Endodermal cell (in vitro differentiated cells): ENCODE measurements at places on chromosomes 12 and 14.
A peak's percentile ranks its signal among the peaks of the same experiment; 100 is the strongest.

DNA sequence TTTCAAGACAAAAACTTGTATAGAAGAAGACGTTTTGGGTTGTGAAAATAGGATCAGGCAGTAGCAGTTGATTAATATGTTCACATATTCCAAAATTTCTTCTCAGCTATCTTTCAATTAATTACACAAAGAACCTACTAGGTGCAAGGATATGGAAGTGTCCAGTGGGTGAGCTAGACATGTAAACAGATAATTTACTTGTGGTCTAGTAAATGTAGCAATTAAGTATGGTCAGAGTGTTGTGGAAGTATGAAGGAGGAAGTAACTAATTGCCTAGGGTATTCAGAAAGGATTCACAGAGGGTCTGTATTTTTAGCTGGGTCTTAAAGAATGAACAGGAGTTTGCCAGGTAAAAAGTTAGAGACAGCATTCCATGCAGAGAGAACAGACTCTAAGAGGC, 5.9 kb downstream of the GOLGA5 start:
- DNase-seq = no peak

- DNase-seq = no peak
Observed at GRCh38 chr12:10211101-10211939, 1.4 kb upstream of the GABARAPL1 start.

GRCh38 chr14:91282954-91283645, 38.6 kb upstream of the GPR68 start:
- DNase-seq = no peak

DNA sequence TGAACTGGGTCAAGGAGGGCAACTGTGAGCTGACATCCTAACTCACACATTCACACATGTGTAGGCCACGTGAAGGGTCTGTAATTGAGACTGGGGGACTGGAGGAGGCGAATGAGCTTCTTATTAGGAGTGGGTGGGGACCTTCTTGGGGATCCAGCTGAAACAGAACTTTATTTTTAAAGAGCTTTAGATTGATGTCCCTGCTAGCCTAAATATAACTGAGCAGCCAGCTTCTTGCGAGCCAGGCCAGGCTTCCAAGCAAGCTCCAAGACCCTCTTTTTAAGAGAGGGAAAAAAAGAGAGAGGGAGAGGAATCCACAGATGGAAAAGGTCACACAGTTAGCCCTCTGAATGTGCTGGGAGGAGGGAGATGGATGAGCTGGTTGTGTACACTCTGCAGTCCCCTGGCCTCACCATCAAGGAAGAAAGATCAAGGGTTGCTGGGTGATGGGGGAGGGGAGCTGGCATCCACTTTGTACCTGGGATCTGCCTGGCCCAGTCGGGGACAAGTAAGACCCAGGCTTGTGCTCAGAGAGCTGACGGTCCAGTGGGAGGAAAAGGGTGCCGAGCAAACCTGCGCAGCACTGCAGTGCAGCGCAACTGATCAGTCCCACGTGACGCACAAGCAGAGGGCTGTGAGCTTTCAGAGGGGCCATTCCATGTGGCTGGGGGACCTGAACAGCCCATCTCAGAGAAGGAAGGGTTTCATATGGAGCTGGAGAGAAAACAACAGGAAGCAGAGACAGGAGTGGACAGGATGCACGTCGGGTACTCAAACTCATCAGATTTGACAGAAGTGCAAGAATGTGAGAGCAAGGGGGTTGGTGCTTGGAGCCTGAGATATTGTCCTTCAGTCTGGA, 154.5 kb downstream of the ZFP36L1 start:
- peak; percentile 33 for DNase-seq

GRCh38 chr14:103033681-103034096, 23.7 kb downstream of the CDC42BPB start:
- no peak for DNase-seq

- DNase-seq = peak; percentile 66
Observed at GRCh38 chr12:6539707-6540134, 5.4 kb downstream of the GAPDH start.

DNA sequence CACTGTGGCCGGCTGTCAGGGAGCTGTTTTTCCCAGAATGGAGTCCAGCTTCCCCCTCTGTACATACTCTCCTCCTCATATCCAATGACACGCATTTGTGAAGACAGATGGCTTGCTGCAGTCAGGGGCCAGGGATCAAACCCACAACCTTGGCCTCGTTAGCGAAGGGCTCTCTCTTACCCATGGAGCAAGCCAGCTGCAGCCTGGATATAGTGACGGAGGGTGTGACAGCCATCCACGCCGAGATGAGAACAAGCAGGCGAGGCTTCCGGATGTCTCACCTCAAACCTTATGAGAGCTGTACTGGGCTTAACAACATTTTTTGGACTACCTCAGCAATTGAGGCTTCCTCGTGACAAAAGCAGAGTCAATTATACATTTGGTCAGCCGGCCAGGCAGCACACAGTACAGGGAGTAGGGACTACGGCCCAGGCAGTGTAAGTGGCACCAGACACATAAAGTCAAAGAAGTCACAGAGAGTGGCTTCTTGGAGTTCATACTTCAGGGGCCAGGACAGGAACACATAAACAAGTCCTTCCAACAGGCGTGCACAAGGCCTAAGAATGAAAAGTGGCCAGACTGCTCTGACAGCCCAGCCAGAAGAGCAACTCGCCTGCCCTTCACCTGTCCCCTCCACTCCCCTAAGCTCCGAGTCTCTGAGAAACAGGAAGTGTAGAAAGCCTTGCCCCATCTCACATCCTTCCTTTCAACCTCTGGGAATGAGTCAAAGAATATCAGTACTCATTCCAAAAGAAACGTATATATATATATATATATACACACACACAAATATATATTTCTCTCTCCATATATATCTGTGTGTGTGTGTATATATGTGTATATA, 115.1 kb downstream of the TTC7B start:
- DNase-seq = no peak

GRCh38 chr14:99363616-99364290, 91.8 kb upstream of the BCL11B start:
- peak; percentile 70 for DNase-seq

- no peak for DNase-seq
Observed at GRCh38 chr14:100967930-100968329, 64.4 kb upstream of the RTL1 start.

GRCh38 chr12:83322809-83323208, 636.1 kb downstream of the TMTC2 start:
- no peak for DNase-seq

DNA sequence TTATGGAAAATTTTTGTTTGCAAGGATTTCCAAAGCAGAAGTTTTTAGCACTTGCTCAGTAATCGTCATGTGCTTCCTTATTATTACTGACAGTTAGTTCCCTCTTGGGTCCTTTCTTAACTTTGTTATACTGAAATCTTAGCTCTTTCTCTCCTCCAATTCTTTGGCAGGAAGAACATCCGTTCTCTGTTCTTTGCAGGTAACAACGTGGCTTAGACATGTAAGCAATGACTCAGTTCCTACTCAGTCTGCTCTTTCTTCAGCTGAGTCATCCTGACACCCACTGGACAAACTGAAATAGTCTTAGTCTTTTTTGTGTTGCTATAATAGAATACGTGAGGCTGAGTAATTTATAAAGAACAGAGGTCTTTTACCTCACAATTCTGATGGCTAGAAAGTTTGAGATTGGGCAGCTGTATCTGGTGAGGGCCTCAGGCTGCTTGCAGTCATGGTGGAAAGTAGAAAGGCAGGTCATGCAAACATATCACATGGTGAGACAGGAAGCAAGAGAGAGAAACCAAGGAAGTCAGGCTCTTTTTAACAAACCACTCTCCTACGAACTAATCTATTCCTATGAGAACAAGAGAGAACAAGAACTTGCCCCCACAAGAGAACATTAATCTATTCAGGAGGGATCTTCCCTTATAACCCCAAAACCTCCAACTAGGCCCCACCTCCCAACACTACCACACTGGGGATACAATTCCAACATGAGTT, 49.2 kb downstream of the TESPA1 start:
- no peak for DNase-seq

- DNase-seq = no peak
Observed at GRCh38 chr14:63857466-63858030, 4.7 kb downstream of the SYNE2 start.

DNA sequence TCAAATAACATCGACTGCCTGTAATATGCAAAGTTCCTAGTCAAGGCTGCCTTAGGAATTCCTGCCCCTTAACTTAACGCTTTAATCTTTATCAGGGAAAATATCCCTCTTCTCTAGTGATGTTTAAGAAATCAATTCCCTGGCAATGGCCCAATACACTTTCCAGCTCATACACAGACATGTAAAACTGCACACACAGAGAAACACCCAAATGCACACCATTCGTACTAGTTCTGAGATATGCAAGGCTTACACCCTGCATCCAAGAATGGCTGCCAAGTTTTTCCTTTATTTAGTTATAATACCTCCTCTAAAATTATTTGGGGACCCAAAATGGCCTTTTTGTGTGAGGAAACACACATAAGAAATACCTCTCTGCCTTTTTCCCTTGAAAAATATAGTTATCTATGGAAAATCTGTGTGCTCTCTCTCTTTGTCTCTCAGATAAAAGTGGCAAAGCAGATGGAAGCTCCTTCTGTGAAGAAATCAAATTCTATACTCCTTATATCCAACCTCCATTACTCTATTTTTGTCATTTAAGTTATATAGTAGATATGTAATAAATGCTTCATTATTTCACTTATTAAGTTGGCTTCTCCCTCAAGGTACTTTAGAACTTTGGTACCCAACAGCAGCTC, 120.0 kb upstream of the MDM1 start:
- no peak for DNase-seq

- no peak for DNase-seq
Observed at GRCh38 chr14:72026536-72026935, 94.3 kb downstream of the RGS6 start.

- no peak for DNase-seq
Observed at GRCh38 chr12:44531320-44531971, 344.7 kb downstream of the NELL2 start.

- DNase-seq = no peak
Observed at GRCh38 chr12:12380949-12381593, 24.2 kb downstream of the BORCS5 start.

DNA sequence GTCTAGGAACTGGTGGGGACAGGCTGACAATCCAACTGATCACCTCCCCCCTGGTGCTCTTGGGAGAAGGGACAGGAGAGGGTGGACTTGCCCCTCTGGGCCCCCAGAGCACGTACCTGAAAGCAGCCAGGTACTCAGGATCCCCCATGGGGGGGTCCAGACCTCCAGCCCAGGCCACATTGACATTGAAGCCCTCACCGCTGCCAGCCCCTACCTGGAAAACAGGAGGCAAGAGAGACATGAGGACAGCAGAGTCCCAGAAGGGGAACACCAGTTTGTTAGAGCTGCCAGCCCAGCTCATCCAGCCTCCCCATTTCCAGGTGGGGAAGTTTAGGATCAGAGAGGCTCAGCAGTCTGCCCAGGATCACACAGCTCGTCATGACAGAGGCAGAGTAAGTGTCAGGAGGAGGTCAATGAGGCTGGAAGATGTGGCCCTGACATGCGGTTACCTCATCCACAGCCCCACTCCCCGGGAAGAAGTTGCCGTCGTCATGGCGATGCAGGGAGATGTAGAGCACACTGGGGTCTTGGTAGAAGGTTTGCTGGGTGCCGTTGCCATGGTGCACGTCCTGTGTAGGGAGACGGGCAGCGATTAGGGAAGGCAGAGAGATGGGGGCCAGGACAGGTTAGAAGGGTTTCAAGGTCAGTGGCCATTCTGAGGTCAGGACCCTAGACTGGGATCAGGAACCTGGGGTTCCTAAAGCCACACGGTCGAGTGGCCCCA, 14.7 kb downstream of the SLC48A1 start:
- DNase-seq = no peak

DNA sequence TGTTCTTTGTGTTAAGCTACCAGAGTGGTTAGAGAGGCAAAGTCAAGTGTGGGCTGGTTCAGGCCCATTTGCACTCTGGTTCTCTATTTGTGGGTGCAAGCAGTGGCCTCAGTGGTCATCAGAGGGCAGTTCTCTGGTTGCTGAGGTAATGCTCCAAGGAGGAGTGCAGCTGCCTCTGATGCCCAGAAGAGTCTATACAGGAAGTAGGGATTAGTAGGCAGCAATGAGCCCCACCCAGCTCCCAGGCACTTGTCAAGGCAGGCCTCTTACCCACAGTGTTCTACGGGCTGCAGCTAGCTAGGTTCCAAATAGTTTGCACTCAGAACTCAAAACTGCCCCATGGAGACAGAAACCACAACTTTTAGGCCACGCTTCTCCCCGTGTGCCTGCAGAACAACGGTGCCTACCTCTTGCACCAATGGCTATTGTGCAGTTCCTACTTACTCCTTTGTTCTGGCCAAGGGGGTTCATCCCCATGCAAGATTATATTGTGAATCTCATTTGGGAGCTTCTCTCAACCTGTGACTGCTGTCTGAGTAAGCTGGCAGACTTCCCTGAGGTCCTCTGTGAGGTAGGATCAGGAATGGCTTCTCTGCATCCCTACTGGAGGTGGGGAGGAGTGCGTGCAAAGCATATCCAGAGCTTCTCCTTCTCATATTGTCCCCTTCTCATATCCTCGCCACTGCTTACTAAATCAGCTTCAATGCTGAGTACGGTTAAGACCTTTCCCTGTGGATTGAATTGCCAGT, 410.3 kb upstream of the LMO3 start:
- DNase-seq = no peak

DNA sequence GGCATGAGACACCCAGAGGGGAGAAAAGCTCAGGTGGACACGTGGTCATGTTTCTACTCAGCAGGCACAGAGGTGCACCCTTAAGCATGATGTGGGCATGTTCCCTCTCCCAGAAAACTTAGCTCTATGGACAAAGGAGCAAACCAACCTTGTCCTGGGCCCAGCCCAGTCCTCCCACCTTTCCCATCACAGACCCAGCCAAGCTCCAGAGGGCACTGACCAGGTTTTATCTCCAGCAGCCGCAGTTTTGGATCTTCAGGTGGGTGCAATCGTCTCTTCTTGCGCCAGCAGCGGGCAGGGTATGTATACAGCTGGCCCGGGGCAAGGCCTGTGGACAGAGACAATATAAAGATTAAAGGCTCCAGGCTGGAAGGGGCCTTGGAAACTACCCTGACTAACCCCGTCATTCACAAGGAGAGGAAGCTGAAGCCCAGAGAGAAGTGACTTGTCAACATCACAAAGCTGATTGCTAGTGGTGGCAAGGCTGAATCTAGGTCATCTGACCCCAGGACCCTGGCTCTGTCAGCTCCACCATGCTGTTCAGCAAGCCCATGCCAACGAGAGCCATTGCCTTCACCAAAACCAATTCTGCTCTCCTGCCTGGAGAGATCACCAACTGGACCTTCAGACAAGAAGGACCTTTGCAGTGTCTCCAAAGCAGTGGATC, 140.7 kb downstream of the DPF3 start:
- no peak for DNase-seq

GRCh38 chr12:132218915-132219314, 74.7 kb downstream of the NOC4L start:
- peak; percentile 93 for DNase-seq

- DNase-seq = no peak
Observed at GRCh38 chr14:68172216-68172615, 352.6 kb downstream of the RAD51B start.

- DNase-seq = no peak
Observed at GRCh38 chr12:133120385-133121191, 9.5 kb downstream of the ZNF891 start.

DNA sequence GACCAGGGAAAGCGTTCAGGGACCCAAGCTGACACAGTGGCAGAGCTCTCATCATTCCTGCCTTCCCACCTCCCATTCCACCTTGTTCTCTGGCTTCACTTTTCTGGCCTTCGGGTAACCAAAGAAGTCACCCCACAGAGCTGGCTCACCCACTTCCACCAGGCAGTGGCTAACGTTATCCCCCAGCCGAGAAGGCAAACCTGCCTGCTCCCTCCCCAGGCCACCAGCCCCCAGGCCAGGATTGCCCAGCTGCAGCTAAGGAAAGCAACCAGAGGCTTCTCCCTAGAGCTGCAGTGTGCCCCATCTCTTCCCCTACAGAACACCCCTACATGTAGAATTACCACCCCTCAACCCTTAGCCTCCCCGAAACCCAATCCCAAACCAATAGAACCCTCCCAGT, 22.2 kb downstream of the CCDC88C start:
- DNase-seq = peak; percentile 45
